ENCODE measurements at places on chromosomes 13 and 19.

- no peak for DNase-seq
Observed at GRCh38 chr13:48449656-48450055, 36.7 kb upstream of the LPAR6 start.

DNA sequence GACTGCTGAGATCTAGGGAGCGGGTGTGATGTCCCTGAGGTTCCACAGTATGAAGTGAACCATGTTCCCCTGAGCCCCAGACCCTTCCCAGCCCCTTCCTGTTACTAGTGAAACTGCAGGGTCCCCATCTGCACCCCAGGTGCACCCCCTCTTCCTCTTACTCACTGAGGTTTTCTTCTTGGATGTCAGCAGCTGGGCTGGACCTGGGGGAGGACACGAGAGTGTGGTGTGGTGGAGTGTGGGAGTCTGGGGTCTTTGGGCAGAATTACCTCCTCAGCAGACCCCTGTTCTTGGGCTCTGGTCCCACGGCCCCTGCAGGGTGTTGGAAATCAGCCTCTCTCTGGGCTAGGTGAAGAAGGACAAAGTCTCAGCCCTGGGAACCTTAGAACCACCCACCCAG lies 3.3 kb upstream of the LILRA6 start:
- DNase-seq = no peak

DNA sequence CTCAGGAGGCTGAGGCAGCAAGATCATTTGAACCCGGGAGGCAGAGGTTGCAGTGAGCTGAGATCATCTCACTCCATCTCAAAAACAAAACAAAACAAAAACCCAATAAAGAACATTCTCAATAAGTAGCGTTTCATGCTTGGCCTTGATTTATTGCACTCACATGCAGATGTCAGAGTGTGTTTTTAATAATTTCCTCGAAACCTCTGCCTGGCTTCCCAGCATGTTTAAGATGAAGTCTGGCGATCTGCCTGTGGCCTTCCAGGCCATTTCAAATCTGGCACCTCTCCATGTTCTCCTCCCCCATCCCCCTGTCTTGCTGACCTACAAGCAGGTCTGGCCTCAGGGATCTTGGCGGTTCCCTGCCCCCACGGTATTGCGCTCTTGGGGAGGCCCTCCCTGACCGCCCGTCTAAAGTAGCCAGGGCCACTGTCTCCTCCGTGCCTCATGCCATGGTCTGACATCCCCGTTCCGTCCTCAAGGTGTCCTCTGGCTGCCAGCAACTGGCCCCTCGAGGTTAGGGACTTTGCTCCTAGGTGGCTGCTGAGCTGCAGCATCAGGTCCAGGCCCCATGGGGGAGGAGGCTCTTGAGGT lies 1.6 kb downstream of the WDR88 start:
- no peak for DNase-seq

GRCh38 chr13:52428295-52428694 lies 22.1 kb downstream of the VPS36 start:
- no peak for DNase-seq

DNA sequence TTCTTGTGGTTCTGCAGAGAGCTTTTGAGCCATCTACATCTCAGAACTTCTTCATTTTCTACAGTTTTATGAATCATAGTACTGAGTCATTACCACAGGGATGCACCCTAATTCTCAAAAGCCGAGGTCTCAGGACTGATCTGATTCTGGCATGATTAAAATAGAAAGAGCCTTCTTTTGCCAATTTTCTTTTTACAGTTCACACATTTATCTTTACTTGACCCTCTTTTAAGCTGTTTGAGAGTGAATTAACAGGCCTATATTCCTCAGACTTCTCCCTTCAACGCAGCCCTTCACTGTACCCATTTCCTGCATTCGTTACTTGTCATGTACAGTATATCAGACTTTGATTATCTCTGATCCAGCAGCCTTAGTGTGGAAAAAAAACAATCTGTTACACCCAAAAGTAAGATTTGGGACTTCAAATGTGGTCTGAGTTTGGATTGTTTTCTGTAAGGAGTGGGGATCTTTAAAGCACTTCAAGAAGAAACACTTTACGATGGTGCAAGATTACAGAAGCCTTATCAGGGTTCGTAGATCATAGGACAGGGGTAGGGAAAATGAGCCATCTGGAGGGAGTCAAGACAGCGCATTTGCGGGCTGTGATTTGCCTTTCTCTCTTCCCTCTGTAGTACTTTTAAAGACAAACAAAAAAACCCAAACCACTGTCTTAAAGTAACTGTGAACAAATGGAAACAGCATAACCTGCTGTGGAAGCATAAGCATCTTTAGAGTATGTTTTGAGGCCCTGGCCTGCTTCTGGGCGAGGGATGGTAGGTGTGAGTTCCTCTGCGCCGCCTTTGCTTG lies 15.3 kb upstream of the GPR183 start:
- DNase-seq = no peak

DNA sequence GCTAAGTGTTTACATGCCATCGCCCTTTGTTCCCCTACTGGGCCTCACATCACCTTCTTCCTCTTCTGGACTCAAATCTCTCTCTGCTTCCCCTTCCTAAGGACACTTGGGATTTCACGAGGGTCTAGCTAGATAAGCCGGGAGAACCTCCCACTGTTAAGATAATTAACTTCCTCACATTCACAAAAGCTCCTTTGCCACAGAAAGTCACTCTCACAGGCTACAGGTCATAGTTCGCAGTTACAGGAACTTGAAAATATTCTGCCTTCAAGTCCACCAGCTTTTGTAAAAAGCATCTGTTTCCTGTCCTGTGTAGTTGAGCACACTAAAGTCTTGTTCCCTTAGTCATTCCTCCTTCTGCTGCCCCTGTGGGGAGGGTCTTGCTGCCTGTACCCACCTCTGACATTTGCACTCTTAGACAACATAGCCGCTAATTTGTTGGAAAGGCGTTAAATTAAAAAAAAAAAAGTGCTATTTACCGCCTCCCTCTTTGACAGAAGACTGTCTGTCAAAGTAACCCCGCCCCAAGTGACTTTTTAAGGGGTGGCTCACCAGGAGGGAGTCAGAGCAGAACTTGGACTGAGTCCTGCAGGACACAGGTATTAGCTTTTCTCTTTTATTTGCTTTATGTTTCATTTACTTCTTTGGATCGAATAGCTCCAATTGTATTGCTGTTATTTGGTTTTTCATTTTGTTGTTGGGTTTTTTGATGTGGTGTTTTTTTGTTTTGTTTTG lies 26.8 kb upstream of the CEACAM21 start:
- no peak for DNase-seq

- DNase-seq = no peak
Observed at GRCh38 chr19:32176591-32176990, 168.8 kb upstream of the ZNF507 start.
